NCI-H187 treated with DMSO at 0.1 percent for 48 hours (cell line): ENCODE measurements at places on chromosomes 16 and 17.

- DNase-seq, result no peak
Measured at GRCh38 chr17:32266389-32267301, 1.0 kb downstream of the RHBDL3 start.

- DNase-seq, result no peak
Measured at GRCh38 chr16:24969071-24969470, 46.1 kb downstream of the ARHGAP17 start.

- no peak for DNase-seq
Measured at GRCh38 chr17:74920642-74921025, 2.4 kb downstream of the USH1G start.

DNA sequence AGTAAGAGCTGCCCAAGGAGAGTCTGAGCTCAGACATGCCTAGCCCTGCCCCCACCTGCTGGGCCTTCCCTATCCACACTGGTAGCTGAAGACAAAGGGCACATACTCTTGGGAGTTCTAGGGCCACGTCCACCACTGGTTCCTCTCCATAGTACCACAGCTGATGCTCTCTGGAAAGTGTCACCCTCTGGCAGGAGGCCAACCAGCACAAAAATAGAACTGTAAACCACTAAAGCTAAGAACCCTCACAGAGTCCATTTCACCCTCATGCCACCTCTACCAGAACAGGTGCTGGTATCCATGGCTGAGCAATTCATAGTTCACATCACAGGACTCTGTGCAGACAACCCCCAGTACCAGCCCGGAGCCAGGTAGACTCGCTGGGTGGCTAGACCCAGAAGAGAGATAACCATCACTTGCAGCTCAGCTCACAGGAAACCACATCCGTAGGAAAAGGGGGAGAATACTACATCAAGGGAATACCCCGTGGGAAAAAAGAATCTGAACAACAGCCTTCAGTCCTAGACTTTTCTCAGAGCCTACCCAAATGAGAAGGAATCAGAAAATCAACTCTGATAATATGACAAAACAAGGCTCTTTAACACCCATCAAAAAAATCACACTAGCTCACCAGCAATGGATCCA lies 115.3 kb downstream of the CEP112 start:
- no peak for DNase-seq

- no peak for DNase-seq
Measured at GRCh38 chr16:57186872-57187854, 1.0 kb downstream of the RSPRY1 start.

DNA sequence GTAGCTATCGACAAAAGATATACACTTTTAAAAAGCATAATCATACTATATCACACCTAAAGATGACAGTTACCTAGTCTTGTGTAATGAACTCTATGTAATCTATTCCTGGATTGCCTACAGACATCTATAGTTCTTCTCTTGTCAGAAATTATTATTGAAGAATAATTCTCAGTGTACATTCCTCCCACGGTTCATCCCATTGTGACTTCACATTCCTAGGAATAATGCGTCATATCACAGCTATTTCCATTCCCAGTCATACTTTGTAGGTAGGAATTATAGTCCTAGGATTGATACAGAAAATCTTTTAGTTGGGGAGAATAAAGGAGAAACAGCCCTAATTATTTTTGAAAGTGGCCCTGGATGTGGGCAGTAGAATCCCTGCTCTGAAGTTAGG lies 44.0 kb upstream of the ABCC11 start:
- no peak for DNase-seq
